ENCODE measurements at places on chromosomes 7 and 10.
A peak's percentile ranks its signal among the peaks of the same experiment; 100 is the strongest.

DNA sequence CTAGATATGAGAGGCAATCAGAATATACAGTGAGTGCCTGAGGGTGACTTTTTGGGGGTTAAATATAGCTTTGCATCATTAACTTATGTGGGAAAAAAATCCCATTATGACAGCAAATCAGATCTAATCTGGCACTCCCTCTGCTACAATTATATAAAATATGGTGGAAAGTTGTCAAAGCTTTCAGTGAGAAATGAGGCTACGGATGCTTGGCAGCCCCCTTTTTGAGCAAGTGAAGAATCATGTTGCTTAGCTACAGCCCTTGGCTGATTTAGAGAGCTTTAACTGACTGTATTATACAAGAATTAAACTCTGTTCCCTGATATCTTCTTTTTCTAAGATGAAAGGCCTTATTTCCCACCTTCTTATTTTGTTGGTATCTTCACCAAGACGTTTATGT, 57.4 kb downstream of the GPR158 start:
- DNase-seq, result no peak

DNA sequence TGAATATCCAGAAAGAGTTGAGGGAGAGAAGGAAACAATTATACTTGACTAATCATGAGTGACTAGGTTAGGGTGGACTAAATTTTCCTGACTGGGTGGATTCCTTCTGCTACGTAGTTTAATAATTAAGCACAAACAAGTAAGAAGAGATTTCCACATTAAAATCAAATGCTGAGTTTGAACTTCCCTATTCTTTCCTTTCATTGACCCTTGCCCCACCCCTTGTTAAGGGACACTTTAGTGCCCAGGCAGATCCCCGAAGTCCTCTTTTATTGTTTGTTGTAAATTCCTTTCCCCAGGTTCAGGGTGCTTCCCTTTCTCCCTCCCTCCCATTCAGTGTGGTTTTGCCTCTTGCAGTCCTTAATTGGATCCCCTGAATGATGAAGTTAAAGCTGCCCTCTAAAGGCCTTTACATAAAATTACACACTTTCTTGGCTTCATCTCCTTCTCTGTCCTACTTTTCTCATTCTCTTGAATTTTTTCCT, 8.8 kb upstream of the SPAM1 start:
- DNase-seq, result peak; percentile 4

DNA sequence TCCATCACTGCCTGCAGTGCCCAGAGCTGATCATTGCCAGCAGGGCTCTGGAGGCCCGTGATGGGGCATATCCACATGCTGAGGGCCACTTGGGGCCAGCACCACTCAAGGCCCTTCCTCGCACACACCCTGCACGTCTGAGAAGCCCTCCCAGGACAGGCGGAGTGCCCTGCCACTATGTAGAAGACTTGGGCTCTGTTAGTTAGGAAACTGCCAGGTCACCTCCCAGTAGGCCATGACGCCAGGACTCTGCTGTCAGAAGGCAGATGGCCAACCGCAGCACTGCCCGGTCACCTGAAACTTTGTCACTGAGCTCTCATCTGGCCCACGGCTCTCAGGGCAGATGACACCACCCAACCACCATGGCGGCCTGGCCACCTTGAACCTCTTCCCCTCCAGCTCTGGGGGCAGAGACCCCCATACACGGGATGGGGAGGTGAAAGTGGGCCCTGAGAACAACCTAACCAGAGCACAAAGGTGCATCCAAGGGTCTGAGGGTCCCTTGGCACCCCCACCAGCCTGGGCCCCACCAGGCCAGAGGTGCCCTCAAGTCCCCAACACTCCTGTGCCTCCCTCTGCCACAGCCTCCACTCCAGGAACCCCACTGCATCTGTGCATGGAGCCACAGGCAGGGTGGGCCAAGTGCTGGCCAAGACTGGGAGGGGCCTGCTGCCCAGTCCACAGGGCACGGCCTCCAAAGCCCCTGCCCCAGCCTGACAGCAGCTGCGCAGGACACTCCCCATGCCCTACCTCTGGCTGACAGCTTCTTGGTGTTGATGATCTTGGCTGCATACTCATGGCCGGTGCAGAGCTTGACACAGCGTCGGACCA, 41.8 kb downstream of the CAMK2B start:
- DNase-seq, result no peak

DNA sequence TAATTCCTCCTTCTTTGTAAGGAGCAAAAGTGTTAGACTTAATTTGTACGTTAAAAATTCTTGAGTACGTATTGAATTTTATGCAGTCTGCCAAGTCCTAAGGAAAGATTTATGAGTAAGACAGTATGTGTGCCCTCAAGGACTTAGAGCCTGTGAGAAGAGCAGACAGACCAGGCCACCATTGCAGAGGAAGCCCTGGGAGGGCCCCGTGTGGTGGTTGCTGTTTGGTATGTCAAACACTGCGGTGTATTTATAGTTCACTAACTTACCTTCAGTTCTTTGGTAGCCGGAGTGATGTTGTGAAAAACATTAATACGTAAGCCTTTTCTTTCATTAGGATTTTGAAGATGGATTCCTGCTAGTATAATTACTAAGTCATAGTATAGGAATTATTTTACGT, 82.9 kb downstream of the GALNT11 start:
- DNase-seq, result no peak

DNA sequence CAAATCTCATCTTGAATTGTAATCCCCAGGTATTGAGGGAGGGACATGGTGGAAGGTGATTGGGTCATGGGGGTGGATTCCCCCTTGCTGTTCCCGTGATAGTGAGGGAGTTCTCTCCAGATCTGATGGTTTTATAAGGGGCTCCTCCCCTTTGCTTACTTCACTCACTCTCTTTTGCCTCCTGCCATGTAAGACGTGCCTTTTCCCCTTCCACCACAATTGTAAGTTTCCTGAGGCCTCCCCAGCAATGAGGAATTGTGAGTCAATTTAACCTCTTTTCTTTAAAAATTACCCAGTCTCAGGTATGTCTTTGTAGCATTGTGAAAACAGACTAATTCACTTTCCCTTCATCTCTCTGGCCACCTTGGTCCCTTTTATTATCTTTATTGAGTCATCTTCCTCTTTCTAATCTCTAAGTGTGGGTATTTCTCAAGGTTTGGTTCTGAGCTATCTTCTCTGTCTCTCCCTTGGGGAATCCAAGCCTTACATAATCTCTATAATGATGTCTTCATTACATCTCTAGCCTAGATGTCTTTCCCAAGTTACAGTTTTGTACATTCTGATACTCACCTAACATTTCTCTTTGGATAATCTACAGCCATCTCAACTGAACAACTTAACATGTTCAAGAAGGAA, 99.1 kb upstream of the JCAD start:
- DNase-seq, result no peak

DNA sequence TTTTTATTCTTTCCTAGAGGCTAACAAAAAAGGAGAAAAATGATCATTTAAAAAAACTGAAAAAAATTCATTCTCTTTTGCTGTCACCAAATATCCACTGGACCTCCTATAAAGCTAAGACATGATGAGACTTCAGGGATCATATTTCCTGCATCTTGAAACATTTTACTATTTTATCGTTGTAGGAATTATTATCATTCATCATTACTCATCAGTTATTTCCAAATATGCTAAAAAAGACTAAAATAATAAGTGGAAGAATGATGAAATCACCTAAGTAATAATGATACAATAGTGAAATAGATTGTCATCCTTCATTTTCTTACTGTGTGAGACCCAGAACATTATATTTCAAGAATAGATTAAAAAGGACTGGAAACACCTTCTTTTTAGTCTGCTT, 28.3 kb downstream of the TAF3 start:
- no peak for DNase-seq

- DNase-seq, result peak; percentile 65
Observed at GRCh38 chr7:150996376-150997074, 5.7 kb downstream of the NOS3 start.

- DNase-seq, result no peak
Observed at GRCh38 chr10:9297580-9297979, 1243.1 kb downstream of the GATA3 start.

GRCh38 chr7:98200364-98200763, 10.9 kb upstream of the BHLHA15 start:
- DNase-seq, result no peak

- no peak for DNase-seq
Observed at GRCh38 chr10:86260564-86260963, 106.0 kb downstream of the GRID1 start.

GRCh38 chr10:103800789-103801540, 54.4 kb downstream of the SH3PXD2A start:
- no peak for DNase-seq

DNA sequence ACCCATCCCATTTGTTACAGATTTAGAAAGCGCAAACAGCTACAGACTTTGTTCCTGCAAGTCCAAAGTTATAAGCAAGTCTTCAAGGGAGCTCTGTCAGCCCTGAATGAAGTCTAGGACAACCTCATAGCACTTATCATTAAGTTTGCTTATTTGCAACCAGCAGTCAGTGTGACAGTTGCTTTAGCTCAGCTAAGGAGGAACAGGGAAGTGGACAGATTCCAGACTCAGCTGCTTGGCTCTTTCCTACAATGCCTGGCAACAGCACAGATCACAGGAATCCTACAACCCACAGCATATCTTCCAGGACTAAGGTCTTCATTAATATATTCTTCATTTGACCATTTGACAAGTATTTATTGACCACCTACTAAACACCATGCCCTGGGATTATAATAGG, 17.4 kb upstream of the KIF5B start:
- peak; percentile 84 for DNase-seq

DNA sequence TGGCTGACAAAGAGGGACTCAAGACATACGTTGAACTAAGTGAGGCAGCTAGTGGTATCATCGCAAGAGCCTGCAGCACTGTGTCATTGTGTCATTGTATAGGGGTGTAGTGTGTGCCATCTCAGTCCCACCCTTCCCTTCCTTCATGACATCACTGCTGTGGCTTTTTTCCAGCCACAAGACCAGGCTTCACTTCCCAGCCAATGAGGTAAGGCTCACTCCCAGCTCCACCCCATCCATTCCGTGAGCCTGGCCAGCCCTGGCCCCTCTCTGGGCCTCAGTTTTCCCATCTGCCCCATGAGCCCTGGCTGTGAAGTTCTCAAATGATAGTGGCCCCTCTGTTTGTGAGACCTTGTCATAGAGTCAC, 134.3 kb upstream of the ZMIZ1 start:
- no peak for DNase-seq

DNA sequence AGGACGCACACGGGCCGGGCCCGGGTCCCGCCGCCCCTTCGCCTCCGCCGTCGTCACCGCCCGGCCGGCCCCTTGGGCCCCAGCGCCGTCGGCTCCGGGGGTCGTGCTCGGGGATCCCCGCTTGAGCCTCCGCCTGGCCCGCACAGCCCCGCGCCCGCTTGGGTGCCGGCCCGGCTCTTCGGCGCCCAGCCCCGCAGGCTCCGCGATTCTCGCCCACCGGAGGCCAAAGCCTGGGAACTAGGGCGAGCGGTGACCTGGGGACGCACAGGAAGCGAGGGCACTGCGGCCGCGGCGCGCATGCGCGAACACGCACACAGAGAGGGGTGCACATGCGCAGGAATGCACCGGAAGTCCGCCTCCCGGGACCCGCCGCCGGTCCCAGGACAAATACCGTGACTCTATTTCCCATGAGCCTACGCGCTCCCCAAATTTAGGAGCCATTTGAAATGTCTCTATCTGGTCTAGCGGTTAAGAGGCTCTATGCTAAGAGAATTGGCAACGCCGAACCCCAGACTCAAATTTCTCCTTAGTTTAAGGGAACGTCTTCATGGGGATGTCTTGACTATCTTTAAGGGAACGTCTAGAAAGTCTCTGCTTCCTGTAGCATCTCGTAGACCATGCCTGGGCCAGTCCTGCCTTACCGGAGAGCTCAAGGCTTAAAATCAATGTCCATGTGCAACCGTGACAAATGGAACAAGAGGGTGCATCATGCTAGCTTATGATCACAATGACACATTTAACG, at the start of gene ZNF12:
Gene ZNF12, minus strand, starts transcription at position 282 of the 742 bp plus-strand sequence. CDS start 1,774 bp downstream, outside the sequence.
- DNase-seq, result peak; percentile 98

DNA sequence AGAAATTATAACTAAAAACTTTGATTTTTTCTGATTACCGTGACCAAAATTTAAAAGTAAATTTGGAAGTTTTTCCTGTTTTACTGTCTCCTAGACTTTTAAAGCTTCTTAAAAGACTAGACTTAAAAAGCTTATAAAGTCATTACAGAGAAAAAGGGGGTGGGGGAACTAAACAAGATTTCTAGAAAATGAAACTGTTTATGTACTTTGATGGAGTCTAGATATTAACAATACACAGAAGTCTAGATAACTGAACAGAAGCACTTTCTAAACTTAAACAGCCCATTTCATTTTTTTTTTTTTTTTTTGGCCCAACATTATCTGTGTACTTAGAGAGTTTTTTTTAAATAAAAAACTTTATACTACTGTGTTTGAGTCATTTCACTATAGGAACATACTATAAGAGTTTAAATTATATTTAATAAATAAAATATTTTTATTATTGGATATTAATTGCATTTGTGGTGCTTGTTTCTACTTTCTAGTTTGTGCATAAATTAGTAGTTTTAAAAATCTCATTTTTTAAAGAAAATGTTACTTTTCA, 98.5 kb downstream of the PHTF2 start:
- peak; percentile 18 for DNase-seq

DNA sequence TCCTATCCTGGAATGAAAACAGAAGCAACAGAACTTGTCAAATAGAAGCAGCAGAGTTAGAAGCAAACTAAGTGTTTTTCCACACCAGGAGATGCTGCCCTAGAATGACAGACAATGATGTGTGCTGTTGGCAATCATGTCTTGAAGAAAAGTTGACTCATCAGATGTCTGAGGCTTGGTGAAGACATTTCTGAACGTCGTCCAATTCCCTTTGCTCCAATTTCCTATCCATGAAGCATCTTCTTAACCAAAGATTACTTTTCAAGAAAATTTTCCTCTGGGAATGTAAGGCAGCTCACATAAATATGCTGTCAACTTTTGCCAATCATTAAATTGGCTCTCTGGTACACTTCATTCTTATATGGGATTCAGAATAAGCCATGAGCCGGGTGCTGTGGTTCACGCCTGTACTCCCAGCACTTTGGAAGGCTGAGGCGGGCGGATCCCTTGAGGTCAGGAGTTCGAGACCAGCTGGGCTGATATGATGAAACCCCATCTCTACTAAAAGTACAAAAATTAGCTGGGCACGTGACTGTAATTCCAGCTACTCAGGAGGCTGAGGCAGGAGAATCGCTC, 34.6 kb downstream of the MALSU1 start:
- DNase-seq, result peak; percentile 87

GRCh38 chr7:29563590-29564495, at the start of gene PRR15:
Gene PRR15, plus strand, starts transcription at chr7:29563835. Its CDS starts 2,495 bp downstream, at chr7:29566330.
- DNase-seq, result no peak

DNA sequence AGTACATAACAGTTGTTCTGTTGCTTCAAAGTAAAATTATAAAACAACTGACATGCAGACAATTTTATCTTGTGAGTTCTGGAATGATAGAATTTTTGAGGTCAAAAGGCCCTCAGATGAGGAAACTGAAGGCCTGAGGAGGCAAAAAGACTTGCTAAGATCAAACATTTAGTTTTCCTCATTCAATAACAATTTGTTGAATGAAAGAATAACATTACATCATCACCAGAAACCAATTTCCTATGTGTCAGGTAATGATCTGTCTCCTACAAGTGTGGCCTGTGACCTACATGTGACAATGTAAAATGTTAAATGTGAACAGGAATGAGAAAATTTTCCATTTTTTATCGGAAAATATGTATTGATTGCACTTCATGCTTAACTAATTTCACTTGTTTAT, 16.6 kb upstream of the ASB4 start:
- DNase-seq, result no peak

- DNase-seq, result peak; percentile 17
Observed at GRCh38 chr7:127927348-127927696, 103.9 kb downstream of the LRRC4 start.

All from lung (tissue), 17 donors.